ENCODE measurements at places on chromosomes 16 and 17. TPM values are rescaled to one million over a fixed set of nuclear protein-coding genes. Genes with fewer than 3 reads are reported as not detected.

DNA sequence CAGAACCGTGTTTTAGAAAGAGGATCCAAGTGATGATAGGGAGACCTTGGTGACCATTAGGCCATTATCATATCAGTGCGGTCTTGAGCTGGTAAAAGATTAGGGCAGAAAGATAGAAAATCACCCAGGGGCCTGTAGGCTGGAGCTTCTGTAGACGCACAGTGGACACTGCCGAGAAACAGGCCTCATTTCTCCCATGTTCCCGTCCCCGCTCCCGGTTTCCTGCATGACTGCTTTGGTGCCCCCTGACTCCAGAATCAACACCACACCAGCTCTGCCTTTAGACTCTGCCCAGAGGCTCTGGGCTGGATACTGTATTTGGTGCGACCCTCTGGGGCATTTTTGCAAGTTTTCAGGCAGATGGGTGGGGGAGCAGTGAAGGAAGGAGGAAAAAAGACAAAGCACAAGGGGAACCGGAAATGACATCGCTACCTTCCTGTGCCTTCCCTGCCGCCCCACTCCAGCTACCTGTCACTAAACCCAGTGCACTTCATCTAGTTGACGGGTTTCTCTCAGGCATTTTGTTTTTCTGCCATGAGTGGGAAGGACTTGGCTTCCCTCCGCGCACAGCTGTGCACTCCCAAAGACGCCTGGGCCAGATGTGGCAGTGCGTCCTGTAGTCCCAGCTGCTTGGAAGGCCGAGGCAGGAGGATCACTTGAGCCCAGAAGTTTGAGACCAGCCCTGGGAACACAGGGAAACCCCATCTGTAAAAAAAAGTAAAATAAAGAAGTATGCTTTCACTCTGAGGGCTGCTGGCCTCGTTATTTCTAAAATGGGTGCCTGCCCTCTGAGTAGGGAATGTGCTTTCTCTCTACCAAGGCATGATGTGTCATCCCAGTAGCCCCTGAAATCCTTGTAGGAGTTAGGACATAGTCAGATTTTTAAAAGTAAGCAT is 214.1 kb downstream of the RPTOR start:
- no peak for DNase-seq

DNA sequence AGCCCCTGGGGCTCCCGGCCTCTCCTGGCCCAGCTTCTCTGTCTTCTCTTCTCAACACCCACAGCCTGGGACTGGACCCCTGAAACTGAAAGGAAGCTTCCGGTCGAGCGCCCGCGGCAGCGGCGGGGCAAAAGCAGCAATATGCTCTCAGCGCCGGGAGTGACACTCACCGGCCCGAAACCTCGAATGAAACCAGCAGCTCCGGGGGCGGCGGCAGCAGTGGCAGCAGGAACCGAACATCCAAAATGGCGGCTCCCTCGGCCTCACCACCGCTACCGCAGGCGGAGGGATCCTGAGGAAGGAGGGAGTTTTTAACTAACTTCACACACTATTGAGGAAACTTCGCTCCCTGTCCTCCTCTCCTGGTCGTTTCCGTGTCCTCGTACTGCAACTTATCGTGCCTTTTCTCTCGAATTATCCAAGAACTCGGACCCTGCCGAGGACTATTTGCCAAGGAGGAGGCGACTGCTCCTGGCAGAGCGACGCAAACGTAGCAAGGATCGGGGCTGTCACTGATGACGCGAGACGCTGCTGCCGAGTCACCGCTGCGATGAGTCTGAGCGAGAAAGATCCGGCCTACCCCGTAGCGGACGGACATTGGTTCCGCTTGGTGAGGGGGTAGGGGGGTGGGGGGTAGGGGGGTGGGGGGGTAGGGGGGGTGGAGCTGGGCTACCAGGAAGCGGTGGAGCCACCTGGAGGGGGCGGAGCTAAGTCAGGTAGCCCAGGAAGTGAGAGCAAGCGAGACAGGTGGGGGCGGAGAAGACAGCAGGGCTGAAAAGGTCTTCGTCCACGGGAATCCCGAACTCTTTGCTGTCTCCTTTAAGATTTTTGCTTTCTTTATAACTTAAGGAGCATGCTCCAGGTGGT is at the start of gene AP1G1:
TSS of gene AP1G1 (minus strand) at position 242 of the 867 bp plus-strand sequence. CDS start 19,355 bp downstream, outside the sequence.
- peak; percentile 96 for DNase-seq

TMEM132E gene
- total RNA-seq = not detected

DNA sequence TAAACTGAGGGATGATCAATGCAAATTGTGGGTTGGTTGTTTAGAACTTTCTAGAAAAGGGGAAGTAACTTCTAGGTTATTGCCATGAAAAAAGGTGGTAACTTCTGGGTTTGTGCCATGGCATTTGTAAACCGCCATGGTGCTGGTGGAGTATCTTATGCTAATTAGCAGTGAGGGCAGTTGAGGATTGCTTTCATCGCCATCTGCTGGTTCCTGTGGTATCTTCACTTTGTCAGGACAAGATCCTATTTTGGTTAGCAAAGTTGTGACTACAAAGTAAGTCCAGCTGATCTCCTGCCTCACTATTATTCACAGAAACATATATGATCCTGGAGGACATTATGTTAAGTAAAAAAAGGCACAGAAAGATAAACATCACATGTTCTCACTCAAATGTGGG is 1332.3 kb downstream of the CDH11 start:
- DNase-seq = no peak

GRCh38 chr17:2713881-2714280 is 2.3 kb upstream of the CLUH start:
- no peak for DNase-seq

OR4D1 gene
- total RNA-seq = not detected

DNA sequence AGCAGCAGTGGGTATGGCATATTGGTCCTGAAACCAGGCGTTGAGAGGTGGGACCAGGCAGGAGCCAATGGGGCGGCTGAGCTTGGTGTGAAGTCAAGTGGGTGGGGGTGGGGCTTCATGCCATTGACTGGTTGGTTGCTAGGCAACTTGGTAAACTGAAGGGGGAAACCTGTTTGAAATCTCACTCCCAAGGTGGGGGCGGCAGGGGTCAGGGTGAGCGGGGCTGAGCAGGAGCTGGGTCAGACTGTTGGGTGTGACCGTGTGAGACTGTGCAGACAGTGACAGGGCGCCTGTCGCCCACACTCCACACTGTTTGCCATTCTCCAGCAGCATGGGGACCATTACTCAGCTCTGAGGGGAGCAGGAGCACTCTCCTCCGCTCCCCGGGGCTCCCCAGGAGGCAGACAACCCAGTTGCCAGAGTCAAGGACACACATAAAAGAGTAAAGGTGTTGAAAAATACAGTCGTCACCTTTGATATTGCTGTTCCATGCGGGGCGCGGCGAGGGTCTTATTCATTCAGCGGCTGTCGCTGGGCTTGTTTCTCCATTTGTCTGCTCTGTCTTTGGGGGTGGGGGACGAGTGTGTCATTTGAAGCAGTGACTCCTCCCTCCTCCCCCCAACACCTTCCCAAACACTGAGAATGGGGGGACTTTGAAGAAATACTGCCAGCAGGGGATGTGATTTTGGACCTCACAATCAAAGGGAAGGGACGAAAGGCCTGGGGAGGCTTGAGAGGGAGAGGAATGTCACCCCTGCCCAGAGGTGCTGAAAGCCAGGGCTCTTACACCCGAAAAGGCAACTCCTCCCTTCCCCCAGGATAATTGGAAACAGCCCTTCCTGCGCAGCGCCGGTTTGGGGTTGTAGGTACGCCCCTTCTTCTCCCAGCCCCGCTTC is 1.2 kb upstream of the EFNB3 start:
- no peak for DNase-seq

GRCh38 chr17:65533852-65534457 is 27.5 kb downstream of the AXIN2 start:
- no peak for DNase-seq
